ENCODE measurements at places on chromosomes 5 and 9.
A peak's percentile ranks its signal among the peaks of the same experiment; 100 is the strongest.

- DNase-seq, result no peak
Observed at GRCh38 chr5:133497608-133498348, 114.6 kb downstream of the FSTL4 start.

- DNase-seq, result no peak
Observed at GRCh38 chr5:173047838-173048105, 8.4 kb upstream of the CREBRF start.

DNA sequence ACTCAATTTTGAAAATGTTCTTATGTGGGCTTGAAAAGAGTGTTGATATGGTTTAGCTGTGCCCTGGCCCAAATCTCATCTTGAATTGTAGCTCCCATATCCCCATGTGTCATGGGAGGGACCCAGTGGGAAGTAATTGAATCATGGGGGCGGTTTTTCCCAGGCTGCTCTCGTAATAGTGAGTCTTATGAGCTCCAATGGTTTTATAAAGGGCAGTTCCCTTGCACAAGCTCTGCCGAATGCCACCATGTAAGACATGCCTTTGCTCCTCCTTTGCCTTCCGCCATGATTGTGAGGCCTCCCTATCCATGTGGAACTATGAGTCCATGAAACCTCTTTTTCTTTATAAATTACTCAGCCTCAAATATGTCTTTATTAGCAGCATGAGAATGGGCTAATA, 71.0 kb downstream of the USP20 start:
- no peak for DNase-seq

- DNase-seq, result no peak
Observed at GRCh38 chr9:6502399-6502798, 89.4 kb downstream of the UHRF2 start.

DNA sequence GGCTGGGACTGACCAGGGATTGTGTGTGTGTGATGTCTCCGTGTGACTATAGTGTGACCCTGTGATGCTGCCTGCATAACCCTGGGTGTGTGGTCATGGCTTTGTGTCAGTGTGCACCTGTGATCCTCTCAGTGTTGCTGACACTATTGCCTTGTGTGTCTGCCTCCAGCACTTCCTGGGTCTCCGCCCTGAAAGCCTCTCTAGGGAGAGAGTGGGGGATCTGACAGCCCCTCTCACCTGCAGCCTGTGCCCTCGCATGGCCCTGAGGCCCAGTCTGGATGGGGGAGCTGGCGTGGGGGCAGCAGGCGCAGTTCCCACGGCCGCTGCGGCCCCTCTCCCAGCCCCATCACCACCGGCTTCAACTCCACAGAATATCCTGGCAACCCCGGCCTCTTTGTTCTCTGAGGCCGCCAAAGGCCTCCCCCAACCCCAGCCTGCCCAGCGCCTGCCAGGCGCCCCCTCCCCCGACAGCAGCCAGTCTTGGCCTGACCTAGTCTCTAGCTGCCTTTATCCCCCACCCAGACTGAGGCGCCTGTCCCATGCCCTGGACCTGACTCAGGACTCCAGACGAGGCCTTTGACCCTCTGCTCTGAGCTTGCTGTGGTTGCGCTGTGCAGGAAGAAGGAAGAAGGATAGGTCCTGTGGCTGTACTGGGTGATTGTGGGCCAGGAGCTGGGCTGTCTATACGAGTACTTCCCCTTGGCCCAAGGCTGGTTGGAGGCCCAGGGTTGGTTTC, 38.7 kb downstream of the CXXC5 start:
- DNase-seq, result no peak

GRCh38 chr9:95606489-95607350, 89.9 kb upstream of the PTCH1 start:
- no peak for DNase-seq

DNA sequence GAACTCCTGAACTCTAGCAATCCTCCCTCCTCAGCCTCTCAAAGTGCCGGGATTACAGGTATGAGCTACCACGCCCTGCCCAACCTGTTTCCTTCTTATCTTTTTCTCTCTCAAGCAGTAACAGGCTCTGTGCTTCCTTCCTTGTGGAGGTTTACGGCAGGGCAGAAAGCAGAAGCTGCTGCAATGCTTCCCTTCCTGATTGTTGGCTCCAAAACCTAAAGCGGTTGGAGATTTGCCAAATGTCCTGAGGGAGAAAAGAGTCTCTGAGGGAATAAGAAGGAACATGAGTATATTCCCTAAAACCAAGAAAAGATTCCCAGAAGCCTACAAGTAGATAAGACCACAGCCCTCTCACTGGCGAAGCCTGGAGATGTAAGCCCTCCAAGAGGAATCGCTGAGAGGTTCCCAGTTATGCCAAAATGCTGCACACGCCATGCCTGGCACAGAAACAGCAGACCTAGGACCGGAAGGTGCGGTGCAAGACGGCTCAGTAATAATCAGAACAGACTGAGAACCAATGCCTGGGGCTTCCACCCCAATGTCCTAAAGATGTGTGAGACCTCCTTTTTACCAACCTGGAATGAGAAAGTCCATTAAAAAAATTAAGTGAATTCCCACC, 73.2 kb downstream of the APTX start:
- DNase-seq, result no peak

DNA sequence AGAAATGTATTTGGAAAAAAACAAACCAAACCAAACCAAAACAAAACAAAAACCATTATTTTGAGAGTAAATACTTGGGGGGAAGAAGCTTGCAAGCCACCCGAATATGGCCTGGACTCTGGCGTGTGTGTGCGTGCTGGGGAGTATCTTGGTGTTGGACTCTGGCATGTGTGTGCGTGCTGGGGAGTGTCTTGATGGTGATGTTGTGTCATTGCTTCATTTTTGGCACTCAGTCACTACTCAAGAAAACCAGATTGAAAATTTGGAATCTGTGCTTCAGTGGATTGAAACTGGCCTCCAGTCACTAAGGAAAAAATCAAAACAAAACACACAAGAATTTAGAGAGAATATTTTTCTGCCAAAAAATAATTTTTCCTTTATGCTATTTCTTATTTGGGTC, 76.1 kb downstream of the ARRDC3 start:
- DNase-seq, result no peak

GRCh38 chr5:14464671-14465070, 116.9 kb upstream of the OTULINL start:
- no peak for DNase-seq

DNA sequence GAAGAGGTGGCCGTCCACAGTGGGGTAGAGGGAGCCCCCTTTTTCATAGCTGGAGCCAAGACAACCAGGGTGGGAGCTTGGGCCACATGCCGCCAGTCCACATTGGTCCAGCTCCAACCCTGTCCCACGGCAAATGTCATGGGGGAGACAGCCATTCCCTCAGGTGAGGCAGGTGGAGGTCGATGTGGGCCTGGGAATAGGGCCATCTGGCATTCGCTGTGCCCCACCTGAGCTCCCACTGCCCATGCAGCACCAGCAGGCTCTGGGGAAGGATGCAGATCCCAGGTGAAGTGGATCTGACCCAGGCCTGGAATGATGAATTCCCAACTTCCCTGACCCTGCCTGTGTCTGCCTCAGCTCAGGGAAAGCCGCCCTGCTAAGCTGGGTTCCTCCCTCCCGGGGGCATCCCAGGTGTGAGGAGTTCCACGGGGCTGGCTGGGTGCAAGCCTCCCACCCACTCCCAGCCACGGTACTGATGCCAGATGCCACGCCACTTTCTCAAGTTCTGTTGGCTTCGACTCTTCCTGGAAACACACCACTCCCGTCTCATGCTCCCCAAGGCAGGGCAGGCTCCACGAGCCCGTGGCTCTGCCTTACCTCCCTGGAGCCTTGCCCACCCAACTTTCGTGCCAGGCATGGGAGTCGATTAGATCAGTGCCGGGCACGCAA, 25.2 kb upstream of the FCN2 start:
- no peak for DNase-seq

DNA sequence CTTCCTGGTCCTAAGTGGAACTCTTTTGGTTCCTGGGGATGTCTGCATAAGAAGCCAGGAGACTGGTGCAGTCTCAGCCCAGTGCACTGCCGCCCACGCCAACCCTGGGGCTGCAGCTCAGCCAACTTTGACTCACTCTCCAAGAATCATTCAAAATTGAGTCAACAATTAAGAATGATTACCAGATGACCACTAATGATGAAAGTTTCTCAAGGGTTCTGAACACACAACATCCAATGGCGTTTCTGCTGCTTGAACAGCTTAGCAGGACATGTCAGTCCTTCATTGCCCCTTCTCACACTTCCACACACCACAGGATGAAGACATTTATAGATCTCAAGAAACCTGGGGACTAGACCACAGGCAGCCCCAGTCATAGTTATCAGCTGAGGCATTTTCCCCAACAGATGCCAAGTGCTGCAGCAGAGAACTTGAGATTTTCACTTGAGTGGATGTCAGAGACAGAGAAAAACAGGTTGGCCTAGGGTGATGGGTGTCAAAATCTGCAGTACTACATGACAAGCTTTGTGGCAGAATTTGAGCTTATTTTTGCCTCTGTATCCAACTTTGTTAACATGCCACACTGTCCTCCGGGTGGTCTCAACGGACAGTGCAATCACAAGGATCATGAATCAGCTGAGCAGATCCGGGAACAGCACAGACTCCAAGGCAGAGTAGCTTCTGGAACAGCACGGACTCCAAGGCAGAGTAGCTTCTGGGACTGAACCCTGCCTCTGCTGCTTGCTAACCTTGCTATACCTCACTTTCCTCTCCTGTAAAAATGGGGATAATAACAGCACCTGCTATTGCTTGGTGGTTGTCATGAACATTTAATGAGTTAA, 356.1 kb downstream of the SPOCK1 start:
- no peak for DNase-seq

DNA sequence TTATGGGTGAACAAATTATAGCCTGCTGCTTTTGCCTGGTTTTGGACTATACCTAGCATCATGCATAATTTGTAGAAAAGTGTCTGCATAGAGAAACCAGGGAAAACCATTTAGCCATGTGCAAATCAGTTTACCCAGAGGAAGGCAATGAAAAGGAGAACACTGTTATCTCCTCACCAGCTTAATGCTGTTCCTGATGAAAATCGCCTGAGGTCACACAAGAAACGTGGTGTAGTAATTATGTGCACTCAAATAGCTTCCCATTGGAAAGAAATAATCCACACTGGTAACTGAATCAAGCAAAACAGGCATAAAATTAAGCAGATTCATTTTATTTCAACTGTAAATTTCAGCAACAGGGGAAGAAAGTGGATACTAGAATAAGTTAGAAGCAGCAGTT, 51.7 kb upstream of the FAM240B start:
- no peak for DNase-seq

DNA sequence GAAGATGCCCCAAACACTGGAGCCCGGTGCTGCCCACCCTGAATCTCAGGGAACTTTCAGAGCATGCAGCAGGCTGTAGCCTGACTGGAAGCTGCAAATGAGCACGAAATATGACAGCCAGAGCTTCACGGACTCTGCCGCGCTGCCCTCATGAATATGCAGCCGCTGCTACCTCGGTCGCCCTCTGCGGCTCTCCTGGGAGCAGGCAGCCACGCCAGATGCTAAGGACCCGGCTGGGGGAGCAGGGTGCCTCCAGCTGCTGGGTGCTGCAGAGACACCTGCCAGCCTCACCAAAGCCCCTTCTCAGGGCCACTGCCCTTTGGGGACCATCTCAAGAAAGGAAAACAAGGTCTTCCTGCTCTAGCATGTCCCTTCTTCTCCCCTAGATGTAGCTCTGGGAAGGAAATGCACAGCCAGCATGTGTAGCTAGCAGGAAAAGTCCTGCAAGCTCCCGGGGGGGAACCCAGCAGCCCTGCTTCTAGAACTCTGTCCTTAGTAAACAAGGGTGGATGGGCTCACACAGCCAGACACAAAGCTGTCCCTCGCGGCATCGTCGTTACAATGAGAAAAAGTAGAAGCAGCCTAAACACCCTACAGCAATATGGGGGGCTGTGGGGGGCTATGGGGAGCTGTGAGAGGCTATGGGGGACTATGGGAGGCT, 56.8 kb upstream of the OLFM1 start:
- no peak for DNase-seq

DNA sequence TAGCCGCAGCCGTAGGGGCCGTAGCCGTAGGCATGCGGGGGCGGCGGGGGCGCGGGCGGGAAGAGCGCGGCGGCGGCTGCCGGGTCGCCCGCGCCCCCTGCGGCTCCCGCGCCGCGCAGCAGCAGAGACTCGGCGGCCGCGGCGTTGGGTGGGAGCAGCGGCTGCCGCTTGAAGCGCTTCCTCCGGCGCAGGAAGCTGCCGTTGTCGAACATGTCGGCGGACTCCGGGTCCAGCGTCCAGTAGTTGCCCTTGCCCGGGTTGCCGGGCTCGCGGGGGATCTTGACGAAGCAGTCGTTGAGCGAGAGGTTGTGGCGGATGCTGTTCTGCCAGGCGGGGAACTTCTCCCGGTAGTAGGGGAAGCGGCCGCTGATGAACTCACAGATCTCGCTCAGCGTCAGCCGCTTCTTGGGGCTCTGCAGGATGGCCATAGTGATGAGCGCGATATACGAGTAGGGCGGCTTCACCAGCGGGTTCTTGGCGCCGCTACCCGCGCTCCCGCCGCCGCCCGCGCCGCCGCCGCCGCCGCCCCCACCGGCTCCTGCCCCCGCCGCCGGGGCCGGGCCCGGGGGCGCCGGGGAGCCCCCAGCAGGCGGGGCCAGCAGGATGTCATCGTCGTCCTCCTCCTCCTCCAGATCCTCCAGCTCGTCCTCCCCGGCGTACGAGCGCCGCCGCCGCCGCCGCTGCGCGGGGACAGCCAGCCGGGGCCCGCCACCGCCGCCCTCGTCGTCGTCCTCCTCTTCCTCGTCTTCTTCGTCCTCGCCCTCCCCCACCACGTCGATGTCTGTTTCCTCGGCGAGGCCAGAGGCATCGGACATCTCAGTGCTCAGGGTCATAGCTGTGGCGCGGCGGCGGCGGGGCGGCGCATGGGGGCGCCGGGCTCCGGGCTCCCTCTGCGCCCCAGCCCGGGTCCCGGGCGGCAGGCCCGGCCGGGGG, 781 bp downstream of the FOXD1 start:
- DNase-seq, result peak; percentile 21

DNA sequence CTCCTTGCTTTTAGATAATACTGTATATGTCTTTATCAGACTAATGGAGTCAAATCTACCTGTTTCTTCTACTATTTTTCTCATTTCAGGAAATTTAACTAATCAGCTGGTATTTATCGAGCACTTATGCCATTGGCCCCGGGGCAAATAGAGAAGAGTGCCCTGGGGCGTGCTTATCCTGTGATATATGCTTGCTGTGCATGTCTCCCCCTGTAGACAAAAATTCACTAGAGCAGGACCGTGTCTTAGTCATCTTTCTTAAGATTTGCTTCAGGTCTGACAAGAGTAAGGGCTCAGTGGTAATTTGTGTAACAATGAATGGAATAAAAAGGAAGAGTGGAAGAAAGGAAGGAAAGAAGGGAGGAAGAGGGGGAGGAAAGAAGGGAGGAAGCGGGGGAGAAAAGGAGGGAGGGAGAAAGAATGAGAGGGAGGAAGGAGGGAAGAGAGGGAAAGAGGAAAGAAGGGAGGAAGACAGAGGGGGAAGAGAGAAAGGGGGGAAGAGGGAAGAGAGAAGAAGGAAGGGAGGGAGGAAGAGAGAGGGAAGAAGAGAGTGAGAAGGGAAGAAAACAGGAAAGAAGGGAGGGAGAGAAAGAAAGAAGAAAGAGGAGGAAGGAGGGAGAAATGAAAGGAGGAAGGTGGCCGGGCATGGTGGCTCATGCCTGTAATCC, 295.7 kb upstream of the PANK3 start:
- no peak for DNase-seq

DNA sequence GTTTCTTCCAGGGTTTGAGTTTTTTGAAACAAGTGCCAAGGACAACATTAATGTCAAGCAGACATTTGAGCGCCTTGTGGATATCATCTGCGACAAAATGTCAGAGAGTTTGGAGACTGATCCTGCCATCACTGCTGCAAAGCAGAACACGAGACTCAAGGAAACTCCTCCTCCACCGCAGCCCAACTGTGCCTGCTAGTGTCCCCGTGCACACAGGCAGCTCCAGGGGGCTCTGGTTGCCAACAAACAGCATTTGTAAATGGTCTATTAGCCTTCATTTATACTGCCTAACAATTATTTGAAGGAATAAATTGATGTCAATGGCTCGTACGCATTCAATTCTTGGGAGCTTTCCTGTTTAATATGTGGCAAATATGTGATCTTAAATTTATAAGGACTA, 268.3 kb downstream of the RAB3C start:
- no peak for DNase-seq
